Stimulated activated CD4-positive, alpha-beta T cell treated with anti-CD3 and anti-CD28 coated beads, Interleukin-15, amount 100 ng/mL, for 1 hour (primary cell): ENCODE measurements at places on chromosomes 12 and 14.

GRCh38 chr12:59699421-59700152, 103.8 kb downstream of the SLC16A7 start:
- DNase-seq: no peak

- no peak for DNase-seq
These were observed 184.9 kb upstream of the FLRT2 start for GRCh38 chr14:85344847-85345570.

DNA sequence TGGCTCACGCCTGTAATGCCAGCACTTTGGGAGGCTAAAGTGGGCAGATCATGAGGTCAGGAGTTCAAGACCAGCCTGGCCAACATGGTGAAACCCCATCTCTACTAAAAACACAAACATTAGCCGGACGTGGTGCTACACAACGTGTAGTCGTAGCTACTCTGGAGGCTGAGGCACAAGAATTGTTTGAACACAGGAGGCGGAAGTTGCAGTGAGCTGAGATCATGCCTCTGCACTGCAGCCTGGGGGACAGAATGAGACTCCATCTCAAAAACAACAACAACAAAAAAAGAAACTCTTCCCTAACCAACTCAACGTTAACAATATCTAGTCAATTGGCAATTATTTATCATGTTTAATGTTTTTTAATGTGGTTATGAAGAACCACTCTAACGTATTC, 89.3 kb downstream of the EPS8 start:
- no peak for DNase-seq

DNA sequence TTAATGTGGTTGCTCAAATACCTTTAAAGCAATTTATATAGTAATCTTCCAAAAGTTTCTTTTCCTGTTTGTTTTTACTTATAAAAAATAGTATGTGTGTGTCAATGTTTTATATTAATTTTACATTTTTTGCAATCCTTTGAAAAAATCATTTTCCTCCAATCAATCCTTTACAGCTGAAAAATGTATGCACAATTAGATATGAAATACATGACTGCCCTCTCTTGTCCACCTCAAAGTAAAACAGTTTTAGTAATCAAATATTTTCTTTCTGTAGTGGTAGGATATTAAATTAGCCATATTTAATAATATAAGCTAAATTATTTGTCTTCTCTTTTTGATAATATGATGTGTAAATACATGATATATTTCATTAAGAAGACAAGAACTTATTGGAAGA, 269.9 kb downstream of the ADAMTS20 start:
- DNase-seq: no peak

DNA sequence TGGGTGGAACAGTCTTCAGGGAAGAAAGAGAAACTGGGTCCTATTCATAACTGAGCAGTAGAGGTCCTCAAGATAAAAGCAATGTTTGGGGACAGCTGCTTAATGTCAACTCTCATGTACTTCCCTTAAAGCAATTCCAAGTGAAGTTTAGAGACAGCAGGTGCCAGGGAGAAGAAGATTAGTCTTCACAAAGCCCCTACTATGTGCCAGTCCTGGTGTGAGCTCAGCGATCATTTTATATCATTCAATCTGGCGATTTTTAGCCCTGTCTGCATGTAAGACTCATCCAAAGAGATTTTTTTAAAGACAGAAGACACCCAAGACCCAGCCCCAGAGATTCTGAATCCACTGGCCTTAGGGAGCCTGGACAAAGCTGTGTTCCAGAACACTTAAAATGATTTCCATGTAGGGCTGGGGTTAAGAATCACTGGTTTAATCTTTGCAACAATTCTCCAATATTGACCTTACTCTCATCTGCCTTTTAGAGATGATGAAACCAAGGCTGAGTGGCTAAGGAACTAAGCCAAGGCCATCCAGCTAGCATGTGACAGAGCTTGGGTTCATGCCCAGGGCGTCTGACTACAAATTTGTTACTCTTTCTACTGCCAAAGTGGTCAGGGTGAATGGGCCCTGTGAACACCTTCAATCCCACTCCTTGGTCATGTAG, 404.5 kb upstream of the TBX3 start:
- DNase-seq: no peak

GRCh38 chr12:123442774-123443173, 6.3 kb upstream of the RILPL2 start:
- no peak for DNase-seq

GRCh38 chr12:124413401-124413800, 118.5 kb downstream of the RFLNA start:
- no peak for DNase-seq

DNA sequence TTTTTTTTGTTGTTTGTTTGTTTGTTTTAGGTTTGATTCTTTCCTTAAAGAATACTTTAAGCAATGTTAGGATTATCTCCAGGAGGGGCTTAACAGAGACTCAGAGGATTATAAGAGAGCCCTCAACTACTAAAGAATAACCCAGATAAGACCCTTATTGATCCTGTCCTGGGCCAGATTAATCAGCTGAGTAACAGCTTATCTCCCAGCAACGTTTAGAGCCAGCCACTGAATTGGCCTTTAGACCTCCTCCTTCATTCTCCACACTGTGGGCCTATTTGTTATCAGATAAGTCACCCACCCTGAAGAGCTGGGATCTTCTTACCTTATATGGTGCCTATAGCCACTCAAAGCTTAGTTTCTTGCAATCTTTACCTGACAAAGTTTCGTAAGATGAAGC, 71.1 kb downstream of the FIGNL2 start:
- no peak for DNase-seq

GRCh38 chr12:44457465-44457864, 418.6 kb downstream of the NELL2 start:
- no peak for DNase-seq

DNA sequence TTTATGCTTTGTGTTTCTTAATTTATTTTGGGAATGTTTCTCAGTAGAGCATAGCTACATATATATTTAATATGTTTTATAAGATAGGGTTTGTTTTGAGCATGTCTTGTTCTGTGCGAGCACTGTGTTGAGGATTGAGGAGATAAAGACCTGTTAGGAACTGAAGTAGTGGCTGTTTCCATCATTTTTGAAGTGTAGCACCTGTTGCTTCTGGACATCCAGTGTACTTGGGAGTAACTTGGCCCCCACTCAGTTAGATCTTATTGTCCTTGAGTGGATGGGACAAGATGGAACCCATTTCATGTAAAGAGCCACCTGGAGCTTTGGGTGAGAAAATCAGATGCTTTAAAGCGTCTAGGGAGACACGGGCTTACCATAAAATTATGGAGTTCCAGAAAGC, 8.7 kb downstream of the PPP2R5C start:
- no peak for DNase-seq

- DNase-seq: no peak
These were observed 103.2 kb upstream of the DAAM1 start for GRCh38 chr14:59085207-59085739.

DNA sequence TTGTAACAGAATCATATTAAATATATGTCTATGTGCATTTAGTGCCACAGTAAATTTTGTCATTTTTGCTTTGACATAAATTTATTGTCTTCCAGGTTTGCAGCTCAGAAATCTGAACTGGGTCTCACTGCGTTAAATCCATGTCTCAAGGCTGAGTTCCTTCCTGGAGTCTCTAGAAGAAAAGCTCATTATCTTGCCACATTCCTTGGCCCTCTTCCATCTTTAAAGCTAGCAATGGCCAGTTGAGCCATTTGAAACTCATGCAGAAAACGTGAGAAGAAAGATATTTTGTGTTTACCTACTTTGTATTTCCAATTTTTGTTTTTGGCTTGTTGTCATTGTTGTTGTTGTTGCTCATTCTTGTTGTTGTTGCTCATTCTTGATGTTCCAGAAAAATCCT, 10.7 kb downstream of the PRH1 start:
- no peak for DNase-seq

GRCh38 chr12:23356440-23356839, 593.0 kb downstream of the SOX5 start:
- DNase-seq: no peak

- no peak for DNase-seq
These were observed 33.4 kb downstream of the CHST11 start for GRCh38 chr12:104490186-104490585.

- DNase-seq: no peak
These were observed 170.0 kb downstream of the KLHL28 start for GRCh38 chr14:44791730-44792129.

GRCh38 chr12:110348431-110349059, 55.0 kb downstream of the ANAPC7 start:
- no peak for DNase-seq

GRCh38 chr12:2179953-2180736, 127.4 kb downstream of the CACNA1C start:
- DNase-seq: no peak
